Astrocyte of the cerebellum (primary cell): ENCODE measurements at places on chromosomes 16 and 17.
A peak's percentile ranks its signal among the peaks of the same experiment; 100 is the strongest.

GRCh38 chr17:61009663-61010062 is 332.0 kb downstream of the BCAS3 start:
- peak; percentile 9 for DNase-seq

DNA sequence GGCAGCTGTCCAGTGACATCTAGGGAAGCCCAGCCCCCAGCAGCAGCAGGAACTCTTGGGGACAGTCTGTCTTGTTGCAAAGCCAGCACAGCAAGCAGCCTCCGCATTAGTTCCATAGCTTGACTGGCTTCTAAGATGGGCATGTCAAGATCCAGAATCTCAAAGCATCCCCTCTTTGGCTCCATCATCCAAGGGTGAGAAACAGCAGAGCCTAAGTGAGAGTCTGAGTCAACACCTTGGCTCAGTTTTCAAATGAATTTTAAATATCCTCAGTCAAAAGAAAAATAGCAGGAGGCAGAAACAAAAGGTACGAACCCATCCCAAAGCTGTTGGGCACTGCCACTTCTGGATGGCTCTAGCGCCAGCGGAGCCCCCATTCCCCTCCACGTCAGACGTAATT is 2.2 kb downstream of the CLDN9 start:
- no peak for DNase-seq

DNA sequence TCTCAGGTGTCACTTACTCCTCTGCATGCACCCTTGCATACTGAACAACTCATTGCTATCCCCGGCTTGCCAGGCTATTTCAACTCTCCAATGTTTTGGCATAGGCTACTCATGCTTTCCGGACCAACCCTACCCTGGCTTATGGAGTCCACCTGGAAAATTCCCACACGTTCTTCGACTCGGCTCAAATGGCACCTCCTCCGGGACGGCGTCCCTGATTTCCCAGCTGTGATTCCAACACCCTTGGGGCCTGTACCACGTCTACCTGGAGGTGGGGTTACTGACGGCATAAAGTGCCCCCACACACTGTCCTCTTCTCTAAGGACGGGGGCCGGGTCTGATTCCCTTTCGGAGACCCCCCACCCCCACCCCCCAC is 498 bp downstream of the SMYD4 start:
- no peak for DNase-seq

GRCh38 chr17:2814481-2815341 is 18.5 kb downstream of the RAP1GAP2 start:
- DNase-seq, result no peak

DNA sequence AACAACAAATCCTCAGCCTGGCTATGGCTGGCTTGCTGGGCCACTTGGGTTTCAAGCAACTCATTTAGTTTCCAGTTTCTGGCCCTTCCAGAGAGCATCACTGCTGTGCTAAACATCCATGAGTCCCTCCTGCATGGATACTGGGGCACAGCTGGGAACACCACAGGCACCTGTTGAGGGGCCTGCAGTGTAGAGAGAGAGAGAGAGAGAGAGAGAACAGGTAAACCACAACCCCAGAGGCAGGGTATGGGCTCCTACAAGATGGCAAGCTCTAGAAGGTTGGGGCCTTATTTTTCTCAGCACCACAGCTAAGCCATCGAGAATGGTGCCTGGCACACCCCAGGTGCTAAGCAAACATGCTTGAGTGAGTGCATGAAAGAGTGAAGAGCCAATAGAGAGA is 120.3 kb downstream of the RBFOX3 start:
- no peak for DNase-seq

DNA sequence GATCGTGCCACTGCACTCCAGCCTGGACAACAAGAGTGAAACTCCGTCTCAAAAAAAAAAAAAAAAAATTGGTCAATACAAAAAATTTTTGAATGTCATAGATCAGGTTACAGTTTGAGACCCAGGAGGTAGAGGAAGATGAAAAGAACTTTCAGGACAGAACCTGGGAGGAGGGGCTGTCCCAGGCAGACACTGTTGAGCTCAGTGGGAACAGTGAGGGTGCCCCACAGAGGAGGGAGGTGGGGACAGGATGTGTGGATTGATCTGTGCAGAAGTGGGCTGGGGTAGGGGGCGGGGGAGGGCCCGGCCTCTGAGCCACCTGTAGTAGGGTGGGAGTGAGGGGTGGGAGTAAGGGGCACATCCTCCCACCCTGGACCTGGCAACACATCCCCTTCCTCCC is 58.3 kb downstream of the PRMT7 start:
- DNase-seq, result no peak

DNA sequence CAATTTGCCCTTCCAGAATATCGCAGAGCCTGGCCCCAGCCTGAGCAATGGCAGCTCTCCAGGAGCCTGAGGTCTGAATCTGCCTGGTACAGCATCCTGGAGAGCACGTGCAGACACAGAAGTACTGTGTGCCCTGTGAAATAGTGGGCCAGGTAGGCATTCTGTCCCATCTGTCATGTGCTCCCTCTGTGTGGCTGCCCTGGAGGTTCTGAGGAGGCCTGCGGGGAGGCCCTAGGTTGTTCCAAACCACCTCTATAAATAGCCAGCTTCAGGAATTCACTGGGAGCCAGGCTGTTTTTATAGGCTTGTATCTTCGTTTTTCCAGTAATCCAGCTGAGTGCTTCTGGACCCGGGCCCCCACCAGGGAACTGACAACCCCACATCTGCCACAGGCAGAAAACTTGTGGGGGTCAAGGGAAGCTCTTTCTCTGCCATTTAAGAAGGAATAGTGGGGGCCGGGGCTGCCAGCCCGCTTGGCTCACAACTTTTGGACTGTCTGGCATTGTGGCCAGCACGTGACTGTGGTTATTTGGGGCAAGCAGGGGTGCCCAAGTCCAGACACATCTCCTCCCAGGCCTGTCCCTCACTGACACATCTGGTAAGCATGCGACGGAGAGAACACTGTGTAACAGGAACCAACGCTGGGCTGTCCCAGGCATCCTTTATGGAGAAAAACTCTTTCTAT is 356.3 kb upstream of the TNRC6C start:
- peak; percentile 23 for DNase-seq

GRCh38 chr17:77957235-77957856 is 1.2 kb upstream of the TNRC6C start:
- DNase-seq, result no peak

DNA sequence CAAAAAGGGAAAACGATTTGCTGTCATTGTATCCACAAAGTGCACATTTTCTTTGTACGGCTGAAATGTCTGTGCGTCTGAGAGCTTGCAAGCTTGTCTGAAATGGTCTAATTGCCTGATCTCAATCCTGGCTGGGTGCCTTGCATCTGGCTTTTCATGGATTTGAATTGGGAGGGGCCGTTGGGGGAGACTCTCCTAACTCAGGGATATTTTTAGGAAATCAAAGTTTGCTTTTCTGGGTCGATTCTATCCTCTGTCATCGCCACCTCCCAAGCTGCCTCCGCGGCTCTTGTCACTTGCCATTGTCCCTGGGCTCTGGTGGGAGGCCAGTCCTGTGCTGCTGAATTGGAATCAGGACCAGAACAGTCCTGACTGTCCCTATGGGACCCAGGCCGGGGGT is 33.3 kb upstream of the MGAT5B start:
- DNase-seq, result no peak

DNA sequence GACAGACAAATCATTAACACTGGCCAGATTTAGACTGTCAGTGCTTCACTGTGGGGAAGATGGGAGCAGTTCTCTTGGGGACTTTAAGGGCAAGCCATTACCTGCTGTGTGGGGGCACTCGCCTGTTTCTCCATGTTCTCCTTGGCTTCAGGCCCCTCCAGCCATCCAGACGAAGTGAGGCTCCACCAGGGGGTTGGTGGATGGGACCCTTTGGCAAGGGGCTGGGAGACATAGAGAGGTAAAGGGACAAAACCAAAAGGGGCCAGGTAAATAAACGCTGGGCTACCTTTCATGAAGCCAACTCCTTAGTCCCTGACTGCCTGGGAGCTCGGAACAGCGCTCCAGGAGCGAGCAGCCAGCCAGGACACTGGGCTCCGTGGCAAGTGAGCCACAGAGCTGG is 14.0 kb downstream of the TBX4 start:
- DNase-seq, result no peak

DNA sequence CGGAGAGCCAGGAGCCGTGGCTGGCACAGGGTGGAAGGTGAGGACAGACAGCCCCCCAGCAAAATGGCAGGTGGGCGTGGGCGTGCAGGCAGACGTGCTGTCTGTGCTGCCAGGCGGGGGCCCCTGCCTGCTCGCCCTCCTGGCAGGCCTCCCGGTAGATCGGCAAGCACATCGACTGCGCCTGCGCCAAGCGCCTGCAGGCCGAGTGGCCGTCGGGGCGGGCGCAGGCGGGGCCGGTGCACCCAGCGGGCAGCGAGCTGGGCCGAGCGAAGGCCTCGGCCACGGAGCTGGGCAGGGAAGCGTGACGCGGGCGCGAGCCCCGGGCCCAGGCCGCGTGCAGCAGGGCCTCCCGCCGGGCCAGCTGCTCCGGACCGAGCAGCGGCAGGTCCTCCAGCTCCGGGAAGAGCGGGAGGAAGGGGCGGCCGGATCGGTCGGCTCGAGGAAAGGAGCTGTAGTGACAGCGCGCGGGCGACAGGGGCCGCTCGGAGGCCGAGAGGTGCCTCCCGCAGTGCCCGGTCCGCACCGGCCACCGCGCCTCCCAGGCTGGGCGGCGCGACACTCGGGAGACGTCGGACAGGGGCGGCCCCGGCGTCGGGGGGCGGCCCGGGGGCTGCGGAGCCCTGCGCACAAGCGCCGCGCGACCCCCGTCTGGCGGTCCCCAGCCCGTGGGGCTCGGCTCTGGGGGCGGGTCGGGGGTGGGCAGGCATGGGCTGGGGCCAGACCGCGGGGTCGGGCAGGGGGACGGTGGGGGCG is 16.9 kb downstream of the GRIN2C start:
- no peak for DNase-seq

GRCh38 chr17:4788159-4788806 is 481 bp upstream of the GLTPD2 start:
- no peak for DNase-seq

- DNase-seq, result peak; percentile 88
These were observed 32.1 kb downstream of the IST1 start for GRCh38 chr16:71927383-71927782.

DNA sequence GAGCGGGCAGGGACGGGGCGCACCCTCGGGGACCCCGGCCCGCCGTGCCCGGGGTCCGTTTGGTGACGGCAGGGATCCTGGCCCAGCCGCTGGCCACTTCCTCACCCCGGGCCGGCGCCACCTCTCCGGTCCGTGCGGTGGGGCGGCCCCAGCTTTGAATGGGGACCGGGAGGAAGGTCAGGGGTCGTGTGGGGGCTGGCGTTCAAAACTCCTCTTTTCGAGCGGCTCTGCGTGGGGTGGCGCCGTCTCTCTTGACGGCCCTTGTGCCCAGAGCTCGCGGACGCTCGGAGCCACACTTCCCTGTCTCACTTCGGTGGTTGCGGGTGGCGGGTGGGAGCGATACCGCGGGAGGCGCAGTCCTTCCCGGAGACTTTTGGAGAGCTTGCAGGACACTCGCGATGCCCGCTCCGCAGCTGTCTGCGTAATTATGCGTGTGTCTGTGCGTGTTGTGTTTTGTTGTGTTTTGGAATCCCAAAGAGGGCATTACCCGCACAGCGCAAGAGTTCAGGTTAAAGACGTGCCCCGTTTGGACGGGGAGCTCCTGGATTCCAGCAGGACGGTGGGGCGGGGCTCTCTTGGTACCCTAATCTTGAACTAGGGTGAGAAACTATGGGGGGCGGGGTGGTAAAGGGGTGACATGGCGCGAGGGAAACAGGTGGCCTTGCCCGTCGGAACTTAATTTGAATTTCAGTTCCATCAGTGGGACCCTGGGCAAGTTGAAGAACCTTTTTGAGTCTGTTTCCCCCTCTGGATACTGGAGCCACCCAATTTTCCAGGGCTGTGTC is 637 bp downstream of the PLCG2 start:
- DNase-seq, result no peak

- no peak for DNase-seq
These were observed 35.6 kb downstream of the RNF213 start for GRCh38 chr17:80296221-80296620.

DNA sequence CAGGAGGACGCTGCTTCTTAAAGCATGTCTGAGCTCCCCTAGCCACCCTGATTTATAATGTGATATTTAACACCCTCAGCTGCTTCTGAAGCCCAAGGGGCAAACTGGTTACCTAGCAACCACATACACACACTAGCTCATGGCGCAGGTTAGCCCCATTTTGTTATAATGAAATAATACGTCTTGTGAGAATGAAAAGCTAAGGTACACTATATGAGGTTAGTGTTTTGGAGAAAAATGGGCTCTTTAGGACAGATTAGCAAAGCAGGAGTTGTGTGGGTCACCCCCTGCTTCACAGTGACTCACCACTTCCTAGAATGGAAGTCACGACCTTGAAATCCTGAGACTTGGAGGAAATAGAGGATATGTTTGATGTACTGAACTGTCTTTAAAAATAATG is 404.8 kb upstream of the HSBP1 start:
- peak; percentile 8 for DNase-seq

DNA sequence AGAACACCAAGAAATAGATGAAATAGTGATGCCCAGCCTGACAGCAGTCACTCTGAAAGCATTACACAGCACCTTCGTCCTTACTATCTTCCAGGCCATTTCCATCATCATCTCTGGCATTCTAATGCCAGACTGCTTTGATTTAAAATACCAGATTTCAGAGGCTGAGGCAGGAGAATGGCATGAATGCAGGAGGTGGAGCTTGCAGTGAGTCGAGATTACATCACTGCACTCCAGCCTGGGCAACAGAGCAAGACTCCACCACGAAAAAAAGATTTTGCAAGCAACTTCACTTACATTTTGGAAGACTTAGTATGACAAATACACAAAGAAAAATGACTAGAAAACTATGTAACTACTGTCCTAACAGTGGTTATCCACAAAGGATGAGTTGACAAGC is 244.0 kb downstream of the CPPED1 start:
- no peak for DNase-seq

- DNase-seq, result no peak
These were observed 91.8 kb upstream of the CLEC18A start for GRCh38 chr16:69859105-69859989.

DNA sequence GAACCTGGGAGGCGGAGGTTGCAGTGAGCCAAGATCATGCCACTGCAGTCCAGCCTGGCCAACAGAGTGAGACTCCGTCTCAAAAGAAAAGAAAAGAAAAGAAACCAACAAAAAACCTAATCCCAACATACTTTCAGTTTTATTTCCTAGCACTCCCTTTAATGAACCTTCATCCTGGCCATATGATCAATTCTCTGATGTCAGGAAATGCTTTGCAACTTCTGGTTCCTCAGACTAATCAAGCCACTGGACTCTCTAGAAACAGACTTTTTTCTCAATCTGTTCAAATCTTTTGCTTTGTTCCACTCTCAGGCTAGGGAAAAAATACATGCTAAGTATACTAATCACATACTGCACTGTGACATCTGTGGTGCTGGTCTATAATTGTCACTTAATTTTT is 13.4 kb upstream of the PSMC3IP start:
- no peak for DNase-seq

GRCh38 chr17:40340880-40341807 is 23.4 kb downstream of the GJD3 start:
- no peak for DNase-seq
